ENCODE measurements at places on chromosomes 5 and 9. TPM values are rescaled to one million over a fixed set of nuclear protein-coding genes. Genes with fewer than 3 reads are reported as not detected.

DNA sequence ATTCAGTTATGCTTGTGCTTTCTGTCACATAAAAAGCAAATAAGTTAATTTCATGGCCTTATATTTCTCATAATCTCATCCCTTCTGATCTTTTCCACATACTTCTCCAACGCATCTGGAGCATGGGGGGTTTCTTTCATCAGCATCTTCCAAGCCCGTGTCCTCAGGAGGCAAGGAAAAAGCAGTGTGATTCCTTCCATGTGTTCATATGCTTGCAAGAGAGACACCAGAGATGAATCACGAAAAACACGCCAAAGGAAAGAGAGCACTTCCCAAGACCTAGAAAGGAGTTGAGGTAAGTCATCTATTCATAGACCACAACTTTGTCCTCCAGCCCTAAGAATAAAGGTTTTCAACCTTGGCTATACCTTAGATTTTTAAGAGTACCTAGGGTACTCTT, 26.0 kb upstream of the SVEP1 start:
- no peak overlapping the region for H3K4me3 ChIP-seq
- no peaks in the 10 kb centered on the region for H3K27me3 ChIP-seq
- no peaks in the 10 kb centered on the region for H3K36me3 ChIP-seq
- no peak for DNase-seq
- no peak overlapping the region for H3K27ac ChIP-seq

DNA sequence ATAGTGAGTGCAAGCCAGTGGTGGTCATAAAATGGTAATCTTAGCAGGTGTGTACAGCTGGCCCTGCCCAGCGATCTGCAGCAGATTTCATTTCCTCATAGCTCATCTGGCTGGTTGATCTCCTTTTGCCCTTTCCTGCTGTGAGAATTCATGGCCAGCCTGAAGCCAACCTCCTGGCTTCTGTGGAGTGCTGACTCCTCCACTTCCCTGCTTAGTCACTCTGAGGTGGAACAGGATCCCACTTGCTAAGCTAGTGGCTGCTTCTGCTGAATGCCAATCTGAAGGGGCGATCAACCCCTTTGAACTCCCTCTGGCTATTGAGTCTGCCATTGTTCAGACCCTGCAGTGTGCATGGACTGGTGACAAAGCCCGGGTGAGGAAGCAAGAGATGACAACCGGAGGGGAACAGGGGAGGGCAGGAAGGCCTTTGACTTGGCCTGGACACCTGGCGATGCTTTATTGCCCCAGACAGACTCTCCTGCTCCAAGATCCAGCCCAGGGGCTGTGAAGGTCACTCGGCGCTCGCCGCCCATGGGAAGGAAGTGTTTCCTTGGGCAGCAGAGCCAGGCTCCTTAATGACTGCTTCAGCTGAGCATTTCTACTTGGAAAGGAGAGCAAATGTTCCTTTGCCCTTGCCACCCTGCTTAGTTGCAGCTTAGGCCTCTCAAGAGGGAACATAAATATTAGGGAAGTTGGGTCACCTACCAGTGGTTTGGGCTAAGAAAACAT, 341.1 kb downstream of the ZSWIM6 start:
- DNase-seq, result no peak
- no peak overlapping the region for H3K27ac ChIP-seq
- H3K27me3 ChIP-seq, result peaks cover 10% of the 10 kb centered on the region
- H3K4me3 ChIP-seq, result no peak overlapping the region
- H3K36me3 ChIP-seq, result no peaks in the 10 kb centered on the region

- DNase-seq, result no peak
- no peak overlapping the region for H3K27ac ChIP-seq
- H3K4me1 ChIP-seq, result no peaks in the 10 kb centered on the region
Observed at GRCh38 chr9:136211441-136212344, 6.8 kb upstream of the LHX3 start.

GRCh38 chr5:2257326-2258244, 374.9 kb upstream of the IRX4 start:
- no peak overlapping the region for H3K27ac ChIP-seq
- H3K36me3 ChIP-seq, result no peaks in the 10 kb centered on the region
- H3K27me3 ChIP-seq, result no peaks in the 10 kb centered on the region
- no peak overlapping the region for H3K4me3 ChIP-seq

DNA sequence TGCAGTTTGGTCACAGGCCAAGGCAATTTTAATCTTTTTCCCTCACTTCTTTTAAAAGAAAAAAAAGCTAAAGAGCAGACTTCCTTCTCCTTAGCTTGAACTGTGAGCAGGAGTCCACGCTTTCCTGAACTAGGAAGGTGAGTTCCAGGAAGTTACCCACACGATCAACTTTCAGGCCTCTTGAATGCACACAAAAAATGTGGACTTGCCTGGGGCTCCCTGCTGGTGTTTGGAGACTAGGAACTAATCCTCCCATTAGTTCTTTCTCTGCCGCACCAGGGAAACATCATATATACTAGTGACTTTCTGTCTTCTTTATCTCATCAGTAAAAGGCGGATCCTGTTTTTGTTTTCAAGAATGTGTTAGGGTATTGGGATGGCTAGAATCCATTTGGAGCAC, 240.0 kb downstream of the GOLPH3 start:
- DNase-seq, result no peak
- no peak overlapping the region for H3K27ac ChIP-seq
- no peaks in the 10 kb centered on the region for H3K27me3 ChIP-seq
- no peaks in the 10 kb centered on the region for H3K36me3 ChIP-seq
- no peak overlapping the region for H3K4me3 ChIP-seq

- no peaks in the 10 kb centered on the region for H3K4me1 ChIP-seq
- H3K36me3 ChIP-seq, result peaks cover 3% of the 10 kb centered on the region
- DNase-seq, result no peak
- H3K4me3 ChIP-seq, result no peak overlapping the region
- H3K27me3 ChIP-seq, result no peaks in the 10 kb centered on the region
Observed at GRCh38 chr5:40314275-40314674, 365.4 kb upstream of the PTGER4 start.

- peaks cover 27% of the 10 kb centered on the region for H3K27me3 ChIP-seq
- no peak for DNase-seq
- peaks cover 18% of the 10 kb centered on the region for H3K4me1 ChIP-seq
- H3K36me3 ChIP-seq, result no peaks in the 10 kb centered on the region
Observed at GRCh38 chr9:7229571-7229970, 471.8 kb downstream of the KDM4C start.

DNA sequence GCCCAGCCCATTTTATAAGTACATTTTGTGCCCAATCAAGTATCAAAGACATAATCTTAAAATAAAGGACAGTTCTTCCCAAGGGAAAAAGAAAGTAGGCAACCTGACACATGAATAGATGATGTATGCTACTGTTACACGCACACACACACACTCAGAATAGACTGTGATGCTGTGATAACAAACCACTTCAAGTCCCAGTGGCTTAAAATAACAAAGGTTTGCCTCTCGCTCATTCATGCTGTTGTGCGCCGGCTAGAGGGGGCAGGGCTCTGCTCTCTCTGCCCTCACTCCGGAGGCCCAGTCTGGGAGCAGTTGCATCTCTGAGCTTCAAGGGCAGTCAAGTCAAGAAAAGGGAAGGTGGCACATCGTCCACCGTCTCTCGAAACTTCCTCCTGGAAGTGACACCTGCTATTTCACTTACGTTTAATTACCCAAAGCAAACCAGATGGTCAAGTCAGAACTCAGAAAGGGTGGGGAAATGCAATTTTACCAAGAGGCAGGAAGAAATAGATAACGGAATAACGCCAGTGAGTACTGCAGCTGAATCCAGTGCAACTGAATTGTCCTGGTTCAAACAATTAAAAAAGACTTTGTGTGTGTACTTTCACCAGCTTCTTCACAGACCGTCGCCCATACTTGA, 43.3 kb downstream of the ANKRD33B start:
- H3K27me3 ChIP-seq, result no peaks in the 10 kb centered on the region
- H3K4me1 ChIP-seq, result peaks cover 14% of the 10 kb centered on the region
- no peak for DNase-seq
- H3K36me3 ChIP-seq, result no peaks in the 10 kb centered on the region
- H3K4me3 ChIP-seq, result no peak overlapping the region
- no peak overlapping the region for H3K27ac ChIP-seq

DNA sequence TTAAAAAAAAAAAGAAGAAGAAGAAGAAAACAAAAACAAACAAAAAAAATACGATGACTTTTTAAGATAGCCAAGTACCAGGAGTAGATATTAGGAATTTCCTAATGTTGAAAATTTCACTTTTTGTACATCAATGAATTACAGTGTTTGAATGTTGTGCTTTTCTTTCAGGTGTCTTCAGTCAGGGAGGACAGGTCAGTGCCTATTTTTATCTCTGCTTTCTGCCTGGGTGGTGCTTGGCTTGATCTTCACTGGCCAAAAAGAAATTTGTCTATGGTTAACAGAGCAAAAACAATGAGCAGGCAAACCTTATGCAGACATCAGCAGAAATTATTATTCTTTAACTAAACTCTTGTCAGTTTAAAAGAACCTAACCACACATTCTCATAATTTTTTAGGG, 3.0 kb downstream of the SPINK6 start:
- H3K27me3 ChIP-seq, result no peaks in the 10 kb centered on the region
- H3K36me3 ChIP-seq, result no peaks in the 10 kb centered on the region
- no peaks in the 10 kb centered on the region for H3K4me1 ChIP-seq
- H3K4me3 ChIP-seq, result no peak overlapping the region
- H3K27ac ChIP-seq, result no peak overlapping the region

GRCh38 chr5:39697881-39698280, 273.1 kb upstream of the DAB2 start:
- no peak for DNase-seq
- H3K4me3 ChIP-seq, result no peak overlapping the region
- H3K27ac ChIP-seq, result no peak overlapping the region
- H3K27me3 ChIP-seq, result peaks cover 12% of the 10 kb centered on the region
- no peaks in the 10 kb centered on the region for H3K4me1 ChIP-seq
- H3K36me3 ChIP-seq, result no peaks in the 10 kb centered on the region

DNA sequence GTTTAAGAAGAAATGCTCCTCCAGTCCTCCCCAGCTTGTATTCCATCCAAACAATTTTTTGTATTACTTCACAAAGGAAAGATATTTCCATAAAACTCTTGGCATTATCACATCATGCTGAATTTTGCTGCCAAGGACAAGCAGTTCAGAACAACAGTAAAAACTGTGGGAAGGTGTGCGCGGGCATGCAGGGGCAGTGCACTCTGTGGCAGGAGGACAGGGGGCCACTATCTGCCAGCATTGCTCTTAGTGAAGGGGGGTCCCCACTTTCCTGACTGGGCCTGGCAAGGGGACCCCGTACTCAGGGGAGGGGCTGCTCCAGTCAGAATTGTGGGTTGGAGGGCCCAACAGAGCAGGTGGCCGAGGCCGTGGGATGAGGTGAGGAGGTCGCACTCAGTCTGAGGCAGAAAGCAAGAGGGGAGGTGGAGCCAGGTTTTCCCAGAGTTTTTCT, 32.8 kb downstream of the ANGPTL2 start:
- H3K36me3 ChIP-seq, result no peaks in the 10 kb centered on the region
- H3K27ac ChIP-seq, result no peak overlapping the region
- no peak overlapping the region for H3K4me3 ChIP-seq
- H3K4me1 ChIP-seq, result peaks cover 9% of the 10 kb centered on the region
- no peak for DNase-seq

DNA sequence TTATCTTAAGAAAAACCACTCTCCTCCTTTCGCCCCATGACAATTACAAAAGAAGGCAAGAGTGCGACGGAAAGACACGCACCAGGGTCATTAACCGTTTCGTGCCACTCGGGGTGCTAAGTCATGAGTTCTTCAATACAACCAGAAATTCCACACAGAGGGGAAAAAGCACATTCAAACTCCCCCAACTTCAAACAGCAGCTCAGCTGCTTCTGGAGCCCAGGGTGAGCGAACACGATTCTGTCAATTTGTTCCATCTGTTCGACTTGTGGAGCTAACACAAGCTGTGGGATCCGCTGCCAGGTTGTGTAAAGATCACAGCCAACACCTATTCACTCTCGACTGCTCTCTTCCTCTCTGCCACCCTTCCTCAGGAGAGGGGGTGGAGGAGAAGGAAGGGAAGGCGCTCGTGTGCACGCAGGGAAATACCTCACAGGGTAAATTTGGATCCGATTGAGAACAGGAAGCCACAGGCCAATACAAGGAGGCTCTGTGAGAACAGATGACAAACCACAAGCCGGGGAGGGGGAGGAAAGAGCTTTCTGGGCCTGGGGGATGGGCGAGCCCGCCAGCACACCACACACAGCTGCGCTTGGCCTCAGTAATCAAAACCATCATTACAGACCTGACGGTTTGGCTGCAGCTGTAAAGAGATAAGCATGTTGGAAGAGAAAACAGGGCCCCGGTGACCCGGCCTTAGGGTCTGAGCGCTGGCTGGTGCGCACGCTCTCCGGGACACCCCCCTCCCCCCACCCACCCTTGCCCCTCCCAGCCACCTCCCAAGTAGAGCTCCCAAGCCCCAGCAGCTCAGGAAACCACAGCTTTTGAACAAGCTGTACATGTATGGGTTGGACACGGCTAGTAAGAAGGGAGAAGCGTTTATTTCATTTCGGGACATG, 54.3 kb downstream of the PTCH1 start:
- peaks cover 40% of the 10 kb centered on the region for H3K4me1 ChIP-seq
- peak overlapping the region; percentile 86 for H3K27ac ChIP-seq
- H3K27me3 ChIP-seq, result peaks cover 36% of the 10 kb centered on the region
- peak overlapping the region; percentile 65 for H3K4me3 ChIP-seq
- peaks cover 24% of the 10 kb centered on the region for H3K36me3 ChIP-seq

DNA sequence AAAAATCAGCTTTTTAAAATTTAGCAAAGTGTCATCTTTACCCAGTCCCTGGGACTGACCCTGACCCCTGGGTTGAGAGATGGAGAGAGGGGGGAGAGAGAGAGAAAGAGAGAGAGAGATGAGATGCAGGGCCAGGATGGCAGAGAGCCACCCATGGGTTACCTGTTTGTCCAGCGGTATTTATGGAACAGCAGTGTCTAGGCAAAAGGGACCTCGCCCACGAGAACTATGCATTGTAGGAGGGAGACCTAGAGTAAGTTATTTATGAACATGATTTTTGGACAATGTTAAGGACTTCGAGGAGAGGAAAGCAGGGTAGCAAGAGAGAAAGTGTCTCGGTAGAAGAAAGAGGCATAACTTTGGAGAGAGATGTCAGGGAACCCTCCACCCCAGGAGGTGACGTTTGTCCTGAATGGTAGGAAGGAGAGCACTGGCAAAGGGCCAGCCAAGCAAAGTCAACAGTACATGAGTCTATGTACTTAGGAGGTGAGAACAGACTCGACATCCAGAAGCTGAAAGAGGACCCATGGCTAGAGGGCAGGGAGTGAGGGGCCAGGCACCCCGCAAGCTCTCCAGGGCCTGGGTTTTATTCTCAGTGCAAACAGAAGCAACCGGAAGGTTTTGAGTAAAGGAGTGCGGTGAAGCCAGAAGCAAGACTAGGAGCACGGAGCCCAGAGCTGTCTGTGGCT, 30.5 kb upstream of the MSX2 start:
- H3K27me3 ChIP-seq, result peaks cover 47% of the 10 kb centered on the region
- no peaks in the 10 kb centered on the region for H3K36me3 ChIP-seq
- H3K4me1 ChIP-seq, result no peaks in the 10 kb centered on the region
- H3K27ac ChIP-seq, result no peak overlapping the region
- H3K4me3 ChIP-seq, result no peak overlapping the region

- H3K27ac ChIP-seq, result no peak overlapping the region
- no peaks in the 10 kb centered on the region for H3K27me3 ChIP-seq
- peaks cover 15% of the 10 kb centered on the region for H3K36me3 ChIP-seq
- DNase-seq, result no peak
Observed at GRCh38 chr5:176922817-176923216, 23.7 kb upstream of the HK3 start.

CER1 gene
- not detected for total RNA-seq

NTRK2 gene
- 1.8 TPM for total RNA-seq

P4HA2 gene
- 2.5 TPM for total RNA-seq

NIM1K gene
- total RNA-seq, result 0.50 TPM

CSF1R gene
- total RNA-seq, result 0.15 TPM
